ENCODE measurements at places on chromosomes 4 and X.
A peak's percentile ranks its signal among the peaks of the same experiment; 100 is the strongest.

DNA sequence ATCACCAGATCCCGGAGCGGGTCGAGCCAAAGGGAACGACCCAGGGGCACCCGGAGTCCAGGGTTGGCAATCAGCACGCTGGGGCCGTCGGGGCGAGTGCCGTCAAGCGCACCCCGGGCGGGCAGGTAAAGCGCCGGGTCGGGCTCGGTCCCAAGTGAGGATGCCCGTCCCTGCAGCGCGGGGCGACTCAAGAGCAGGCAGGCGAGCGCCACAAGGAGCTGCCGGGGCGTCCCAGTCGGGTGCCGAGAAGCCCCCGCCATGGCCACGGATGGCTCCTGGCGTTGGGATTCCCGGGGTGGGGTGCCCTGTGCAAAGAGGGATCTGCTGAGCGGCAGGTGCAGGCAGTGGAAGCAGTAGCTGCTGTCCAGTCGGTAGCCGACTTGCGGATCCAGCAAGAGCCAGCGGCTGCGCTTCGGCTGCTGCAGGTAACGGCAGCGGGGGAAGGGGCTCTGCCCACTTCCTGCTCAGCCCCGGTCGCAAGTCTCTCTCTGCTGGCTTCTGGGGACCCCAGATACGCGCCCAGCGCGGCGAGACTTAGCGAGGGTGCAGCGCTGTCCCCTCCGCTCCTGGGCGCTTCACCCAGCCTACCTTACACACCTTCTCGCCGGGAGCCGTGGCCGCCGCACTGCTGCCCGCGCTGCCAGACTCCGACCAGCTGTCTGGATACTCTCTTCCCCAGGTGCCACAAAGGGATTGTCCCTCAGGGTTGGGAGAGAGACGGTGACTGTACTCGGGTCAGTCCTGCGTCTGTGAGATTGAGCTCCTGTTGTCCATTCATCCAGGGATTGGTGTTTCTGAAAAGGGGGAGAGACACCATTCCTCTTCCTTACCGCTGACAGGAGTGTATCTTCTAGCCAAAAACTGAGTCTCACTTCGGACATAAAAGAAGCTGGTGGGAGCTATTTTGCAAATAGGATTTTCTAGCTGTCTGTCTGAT, at the start of gene FREM3:
Gene FREM3 (minus strand): TSS at position 260 of the 937 bp plus-strand sequence. CDS start 0 bp downstream, at position 260.
- DNase-seq = no peak

GRCh38 chrX:125175991-125176584, 143.6 kb upstream of the TEX13C start:
- DNase-seq = no peak

DNA sequence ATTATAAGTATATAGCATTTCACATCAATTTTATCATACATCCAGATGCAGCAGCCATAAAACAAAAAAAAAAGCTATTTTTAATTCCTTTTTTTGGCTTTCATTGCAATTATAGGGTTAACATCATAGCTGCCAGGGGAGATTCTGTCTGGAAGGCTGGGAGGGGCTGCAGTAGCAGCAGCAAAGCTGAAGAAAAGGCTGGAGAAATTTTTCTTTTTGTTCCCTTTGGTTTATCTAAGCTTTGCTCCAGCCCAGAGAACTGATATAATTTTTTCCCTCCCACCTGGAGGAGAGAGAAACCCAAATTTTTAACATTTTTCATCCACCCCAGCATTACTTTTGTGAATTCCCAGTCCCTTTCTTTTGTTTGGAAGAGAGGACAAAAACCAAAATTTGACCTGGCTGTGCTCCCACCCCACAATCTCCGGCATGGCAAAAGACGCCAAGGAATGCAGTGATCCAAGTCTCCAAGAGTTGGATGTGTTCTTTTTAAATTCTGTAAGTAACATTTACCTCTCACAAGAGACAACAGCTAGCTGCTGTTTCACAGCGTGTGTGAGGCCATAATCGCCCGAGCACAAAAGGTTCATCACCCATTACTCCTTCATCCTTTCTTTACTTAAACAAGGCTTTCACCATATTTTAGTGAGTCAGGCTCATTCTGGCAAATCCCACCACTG, 25.1 kb upstream of the FAM156A start:
- no peak for DNase-seq

DNA sequence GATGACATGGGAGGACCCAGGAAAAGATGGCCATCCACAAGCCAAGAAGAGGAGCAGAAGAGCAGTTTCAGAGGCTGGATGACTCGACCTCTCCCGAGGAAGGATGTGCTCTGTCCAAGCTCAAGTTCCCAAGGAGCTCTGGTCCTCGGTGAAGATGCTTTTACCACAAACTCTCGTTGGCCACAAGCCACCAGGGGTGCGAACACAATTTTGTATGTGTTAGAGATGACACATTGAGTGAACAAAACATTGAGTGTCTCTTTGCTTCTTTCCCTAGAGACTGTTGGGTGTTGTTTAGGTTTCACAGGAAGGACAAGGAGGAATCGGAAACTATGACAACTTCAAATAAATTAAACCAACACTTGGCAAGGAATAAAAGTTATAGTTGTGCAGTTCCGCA, 26.3 kb downstream of the FGFBP1 start:
- DNase-seq = peak; percentile 40

DNA sequence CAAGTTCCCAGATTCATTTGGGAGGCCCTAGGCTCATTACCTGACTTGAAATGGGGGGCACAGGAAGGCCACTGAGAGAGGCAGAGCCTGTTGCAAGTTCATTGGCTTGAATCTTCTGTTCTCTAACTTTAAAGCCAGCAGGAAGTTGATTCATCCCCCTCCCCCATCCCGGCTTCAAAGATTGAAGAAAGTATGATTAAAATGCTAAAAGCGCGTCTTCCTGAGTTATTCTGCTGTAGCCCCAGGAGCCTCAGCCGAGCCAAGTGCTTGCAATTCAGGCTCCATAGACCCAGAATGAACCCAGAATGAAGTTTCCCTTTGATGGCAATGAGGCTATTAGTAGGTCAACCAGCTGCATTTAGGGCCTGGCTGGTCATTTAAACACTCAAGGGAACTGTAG, 14.7 kb downstream of the CHST7 start:
- peak; percentile 82 for DNase-seq

Data from fibroblast of skin of right quadriceps (primary cell).